Gastrocnemius medialis (tissue), 4 donors: ENCODE measurements at places on chromosomes 4 and X.

DNA sequence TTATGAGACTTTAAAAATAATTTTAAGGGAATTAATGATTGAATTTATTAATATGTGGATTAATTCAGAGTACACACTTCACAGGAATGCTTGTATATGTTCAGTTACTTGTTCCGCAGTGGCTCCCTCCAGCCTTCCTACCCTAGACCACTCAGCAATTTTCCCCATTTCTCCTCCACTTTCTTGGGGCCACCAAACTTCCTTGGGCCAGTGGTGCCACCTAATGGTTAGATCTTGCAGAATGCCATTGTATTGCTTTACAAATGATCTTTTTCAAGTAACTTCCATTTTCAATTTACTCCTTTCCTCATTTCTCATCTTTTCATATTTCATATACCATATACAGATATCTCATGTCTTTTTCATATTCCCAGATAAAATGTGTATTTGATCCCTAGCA, 3.6 kb upstream of the RNF175 start:
- no peak for DNase-seq

DNA sequence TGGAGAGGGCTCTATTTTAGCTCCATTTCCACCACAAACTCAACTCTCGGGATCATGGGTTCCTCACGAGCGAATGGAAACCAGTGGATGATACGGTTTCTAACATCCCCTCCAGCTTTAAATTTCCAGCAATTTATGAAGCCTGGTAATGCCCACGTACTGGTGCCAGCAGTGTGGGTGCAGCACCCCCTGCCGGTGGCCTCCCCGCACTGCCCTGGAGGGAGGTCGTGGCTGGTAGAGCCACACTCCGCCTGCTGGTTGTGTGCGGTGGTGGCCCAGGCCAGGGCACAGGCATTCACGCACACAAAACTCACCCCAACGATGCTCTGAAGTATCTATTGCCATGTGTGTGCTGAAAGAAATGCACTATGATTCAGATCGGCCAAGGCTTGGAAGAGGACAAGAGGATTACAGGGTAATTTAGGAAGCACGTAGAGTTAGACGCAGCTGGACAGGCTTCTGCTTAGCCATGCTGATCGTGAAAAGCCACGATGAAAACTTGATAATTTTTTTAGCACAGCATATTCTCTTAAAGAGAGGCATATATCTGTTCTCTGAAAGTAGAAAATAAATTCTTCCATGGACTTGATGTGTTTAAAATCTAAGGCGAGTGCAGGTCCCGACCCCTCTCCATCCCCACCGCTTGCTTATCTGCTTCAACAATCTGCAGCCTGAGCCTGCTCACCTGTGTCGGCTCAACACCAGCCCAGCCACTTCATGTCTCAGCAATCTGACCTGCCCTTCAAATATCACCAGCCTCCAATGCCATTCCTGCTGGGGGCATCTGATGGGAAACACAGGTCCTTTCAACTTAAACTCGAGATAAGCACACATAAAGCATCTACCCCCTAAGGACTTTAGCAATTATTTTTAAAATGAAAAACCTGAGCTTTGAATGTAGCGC, 59.1 kb downstream of the SCD5 start:
- no peak for DNase-seq

- no peak for DNase-seq
Observed at GRCh38 chr4:17701138-17701839, 80.1 kb downstream of the FAM184B start.

GRCh38 chr4:153421941-153422340, 44.2 kb upstream of the TMEM131L start:
- DNase-seq = no peak

- DNase-seq = no peak
Observed at GRCh38 chr4:4401036-4401435, 14.1 kb downstream of the NSG1 start.

GRCh38 chr4:158193171-158193749, 17.0 kb upstream of the TMEM144 start:
- no peak for DNase-seq

- DNase-seq = no peak
Observed at GRCh38 chr4:169208516-169208915, 62.2 kb downstream of the SH3RF1 start.

DNA sequence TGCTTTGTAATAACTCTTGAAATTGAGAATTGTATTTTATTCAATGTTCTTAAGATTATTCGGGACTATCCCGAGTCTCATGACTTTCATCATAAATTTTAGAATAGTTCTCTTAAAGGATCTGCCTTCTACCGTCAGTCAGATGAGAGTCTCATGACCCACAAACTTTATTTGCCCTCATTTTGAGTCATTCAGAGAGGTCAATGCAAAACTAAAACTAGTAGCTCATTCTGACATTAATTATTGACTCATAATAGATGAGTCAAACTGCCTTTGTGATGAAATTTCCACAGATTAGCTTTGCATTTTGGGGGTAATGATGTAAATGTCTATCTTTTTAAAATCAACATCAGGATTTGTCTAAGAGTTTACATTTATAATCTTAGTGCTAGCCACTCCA, 1527.3 kb downstream of the TECRL start:
- no peak for DNase-seq

GRCh38 chr4:2272026-2272827, 10.3 kb upstream of the MXD4 start:
- DNase-seq = no peak
